ENCODE measurements at places on chromosomes 6 and 20. TPM values are rescaled to one million over a fixed set of nuclear protein-coding genes. Genes with fewer than 3 reads are reported as not detected.

Gene SYNDIG1
- total RNA-seq: 8.7 TPM

- no peaks in the 10 kb centered on the region for H3K4me1 ChIP-seq
- H3K27me3 ChIP-seq: no peaks in the 10 kb centered on the region
- H3K27ac ChIP-seq: no peak overlapping the region
- H3K36me3 ChIP-seq: no peaks in the 10 kb centered on the region
- DNase-seq: peak; percentile 31
- no peak overlapping the region for H3K4me3 ChIP-seq
These were observed 52.9 kb downstream of the FBXL4 start for GRCh38 chr6:98894810-98895209.

DNA sequence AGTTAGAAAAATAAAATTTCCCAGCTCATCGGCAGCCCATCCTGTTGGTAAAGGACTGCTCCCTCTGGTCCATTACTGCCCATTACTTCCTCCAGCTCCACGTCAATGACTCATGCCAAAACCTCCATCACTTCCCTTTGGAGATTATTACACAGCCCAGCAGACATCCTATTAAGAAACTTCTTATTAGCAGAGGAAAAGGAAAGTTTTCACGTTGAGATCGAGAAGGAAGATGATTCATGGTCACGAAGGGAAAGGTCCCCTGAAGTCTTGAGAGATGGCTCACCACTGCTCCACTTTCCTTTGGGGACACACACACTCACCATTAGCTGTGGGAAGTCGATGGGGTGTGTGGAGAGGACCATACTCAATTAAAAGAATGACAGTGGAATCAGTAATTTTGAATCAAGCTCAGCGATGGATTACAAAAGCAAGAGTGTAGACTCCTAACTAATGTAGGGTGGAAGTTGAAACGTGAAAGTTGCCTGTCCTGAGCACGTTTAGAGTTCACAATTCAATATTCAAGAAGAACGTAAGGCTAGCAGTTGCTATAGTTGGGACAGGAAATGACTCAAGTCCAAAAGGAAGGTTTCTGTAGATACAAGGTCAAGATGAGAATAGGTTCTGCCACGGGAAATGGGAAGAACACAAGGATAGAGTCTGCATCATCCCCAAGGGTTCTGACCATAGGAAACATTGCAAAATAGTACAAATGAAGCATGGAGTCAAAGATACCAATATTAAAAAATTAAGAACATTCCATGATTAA lies 21.6 kb downstream of the SASH1 start:
- no peaks in the 10 kb centered on the region for H3K36me3 ChIP-seq
- peak overlapping the region; percentile 40 for H3K4me3 ChIP-seq
- peak; percentile 67 for DNase-seq
- H3K27me3 ChIP-seq: no peaks in the 10 kb centered on the region
- H3K27ac ChIP-seq: peak overlapping the region; percentile 70
- peaks cover 12% of the 10 kb centered on the region for H3K4me1 ChIP-seq

GRCh38 chr20:56605261-56605996 lies 23.7 kb upstream of the TFAP2C start:
- H3K27me3 ChIP-seq: peaks cover 5% of the 10 kb centered on the region
- H3K4me3 ChIP-seq: no peak overlapping the region
- no peak overlapping the region for H3K27ac ChIP-seq
- no peaks in the 10 kb centered on the region for H3K4me1 ChIP-seq

Measured in astrocyte (in vitro differentiated cells and primary cell).